NCI-H510A (cell line): ENCODE measurements at places on chromosomes 1 and 21.

GRCh38 chr1:204799630-204800029 lies 71.0 kb upstream of the NFASC start:
- DNase-seq: no peak

DNA sequence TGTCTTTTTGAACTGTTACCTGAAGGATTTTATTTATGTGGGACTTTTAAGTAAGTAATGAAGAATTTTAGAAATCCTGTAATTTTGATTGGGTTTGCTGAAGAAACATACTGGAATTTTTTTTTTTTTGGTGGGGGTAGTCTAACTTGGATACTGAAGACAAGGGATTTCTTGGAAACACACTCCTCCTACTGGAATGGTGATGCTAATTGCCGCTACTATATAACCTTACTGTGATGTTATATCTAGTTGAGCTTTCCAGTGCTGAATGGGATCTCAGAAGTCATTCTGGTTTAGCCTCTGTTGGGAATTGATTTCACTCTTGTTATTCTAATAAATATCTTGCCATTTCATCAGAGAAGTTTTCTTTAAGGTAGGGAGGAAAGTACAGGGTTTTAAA lies 8.4 kb downstream of the PPP2R5A start:
- no peak for DNase-seq

DNA sequence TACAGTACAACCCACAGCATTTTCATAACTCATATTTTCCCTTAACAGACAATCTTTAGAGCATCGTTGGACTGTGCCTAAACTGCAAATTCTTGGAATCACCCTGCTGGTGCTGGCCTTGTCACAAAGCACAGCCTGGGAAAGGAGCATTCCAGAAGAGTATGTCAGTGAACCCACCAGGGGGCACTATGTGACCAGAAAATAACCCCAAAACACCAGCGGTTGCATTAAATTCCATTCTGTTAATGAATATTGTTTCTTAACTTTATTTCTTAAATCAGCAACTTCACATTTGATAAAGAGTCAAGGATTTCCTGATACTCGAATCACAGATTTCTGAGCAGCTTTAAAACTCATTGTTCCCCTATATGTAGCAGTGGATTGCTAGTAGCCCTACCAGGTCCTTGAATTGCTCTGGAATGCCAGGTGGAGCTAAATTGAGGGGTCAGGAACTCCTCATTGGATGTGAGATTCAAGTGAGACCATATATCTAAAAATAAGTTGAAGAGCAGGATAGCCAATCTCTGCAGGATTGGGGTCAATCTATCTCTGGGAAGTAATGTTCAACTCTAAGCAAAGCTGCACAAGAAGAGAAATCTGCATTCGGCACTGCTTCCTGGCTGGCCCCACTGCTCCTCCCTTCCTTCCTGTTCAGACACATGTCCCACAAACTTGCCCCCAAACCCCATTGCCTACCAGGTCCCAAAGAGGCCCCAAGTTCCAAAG lies 12.7 kb upstream of the RAB4A start:
- DNase-seq: peak; percentile 24

- peak; percentile 37 for DNase-seq
These were observed at the start of gene LHX4 for GRCh38 chr1:180229483-180230415. TSS of gene LHX4 (plus strand) at chr1:180230264. CDS start at chr1:180230530, 266 bp downstream.

GRCh38 chr1:79005945-79006344 lies 585 bp downstream of the ADGRL4 start:
- DNase-seq: no peak

GRCh38 chr1:45863218-45863617 lies 59.8 kb downstream of the MAST2 start:
- no peak for DNase-seq

- DNase-seq: peak; percentile 18
These were observed 235.2 kb upstream of the IRF2BP2 start for GRCh38 chr1:234845097-234845660.

DNA sequence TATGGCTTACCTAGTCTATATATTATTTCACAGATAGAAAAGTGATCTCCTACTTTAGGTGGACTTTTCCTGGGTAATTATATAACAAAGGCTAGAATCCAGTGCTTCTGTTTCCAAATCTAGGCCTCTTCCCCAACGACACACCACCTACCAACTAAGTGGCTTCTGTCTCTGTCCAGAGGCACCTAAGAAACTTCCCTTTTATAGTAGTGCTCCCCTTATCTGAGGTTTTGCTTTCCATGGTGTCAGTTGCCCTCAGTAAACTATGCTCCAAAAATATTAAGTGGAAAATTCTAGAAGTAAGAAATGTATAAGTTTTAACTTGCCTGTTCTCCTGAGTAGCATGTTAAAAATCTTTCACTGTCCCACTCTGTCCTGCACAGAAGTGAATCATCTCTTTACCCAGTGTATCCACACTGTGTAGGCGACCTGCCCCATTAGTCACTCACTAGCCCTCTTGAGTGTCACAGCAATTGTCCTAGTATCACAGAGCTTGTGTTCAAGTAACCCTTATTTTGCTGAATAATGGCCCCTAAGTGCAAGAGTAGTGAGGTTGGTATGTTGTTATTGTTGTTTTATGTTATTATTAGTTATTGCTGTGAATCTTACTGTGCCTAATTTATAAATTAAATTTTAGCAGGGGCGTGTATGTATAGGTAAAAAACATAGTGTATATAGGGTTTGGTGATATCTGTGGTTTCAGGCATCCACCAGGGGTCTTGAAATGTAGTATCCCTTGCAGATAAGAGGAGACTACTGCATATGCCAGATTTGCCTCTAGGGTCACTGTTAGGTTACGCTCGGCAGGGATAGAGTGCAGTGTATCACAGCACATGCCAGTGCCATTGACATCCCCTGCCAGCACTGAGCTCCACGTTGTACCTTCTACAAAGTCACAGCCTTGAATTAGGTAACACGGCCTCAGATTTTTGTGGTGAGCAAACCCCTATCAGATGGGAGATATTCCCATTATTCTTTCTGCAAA lies 14.7 kb upstream of the CD53 start:
- DNase-seq: no peak

DNA sequence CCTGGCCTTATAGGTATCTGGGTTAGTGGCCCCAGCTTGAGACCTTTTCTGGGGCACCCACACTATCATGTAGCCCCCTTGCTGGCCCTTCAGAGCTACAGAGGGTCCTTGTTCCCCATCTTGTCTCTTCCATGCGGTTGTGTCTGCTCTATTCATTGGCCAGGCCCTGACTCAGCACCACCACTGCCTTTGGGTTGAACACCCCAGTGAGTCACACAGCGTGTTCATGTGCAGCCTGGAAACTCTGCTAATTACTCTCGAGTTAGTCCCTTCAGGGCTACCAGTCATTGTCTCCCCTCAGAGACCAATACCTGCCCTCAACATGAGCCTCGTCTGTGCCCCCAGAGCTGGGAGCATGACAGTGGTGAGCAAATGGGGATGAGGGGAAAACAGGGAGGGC lies 28.2 kb upstream of the IKBKE start:
- DNase-seq: no peak

- no peak for DNase-seq
These were observed 5.8 kb downstream of the ATP1B1 start for GRCh38 chr1:169112241-169112640.

DNA sequence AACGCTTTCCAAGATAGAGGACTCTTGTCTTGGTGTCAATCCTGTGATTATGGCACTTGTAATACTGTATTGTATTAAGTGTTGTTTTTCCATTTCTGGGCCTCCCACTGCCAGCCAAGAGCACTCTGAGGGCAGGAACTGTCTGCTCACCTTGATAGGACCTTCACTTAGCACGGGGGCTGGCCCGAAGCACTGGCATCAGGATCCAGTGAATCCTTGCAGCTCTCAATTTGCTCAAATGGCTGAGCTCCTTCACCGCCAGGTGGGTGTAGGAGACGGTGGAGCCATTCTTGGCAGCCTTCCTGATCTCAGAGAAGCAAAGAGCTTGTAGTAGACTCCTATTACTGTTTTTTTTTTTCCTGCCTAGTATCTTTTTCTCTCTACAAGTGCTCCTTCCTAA lies 17.7 kb downstream of the MECR start:
- DNase-seq: no peak

GRCh38 chr1:50358962-50359361 lies 64.3 kb downstream of the DMRTA2 start:
- DNase-seq: no peak

DNA sequence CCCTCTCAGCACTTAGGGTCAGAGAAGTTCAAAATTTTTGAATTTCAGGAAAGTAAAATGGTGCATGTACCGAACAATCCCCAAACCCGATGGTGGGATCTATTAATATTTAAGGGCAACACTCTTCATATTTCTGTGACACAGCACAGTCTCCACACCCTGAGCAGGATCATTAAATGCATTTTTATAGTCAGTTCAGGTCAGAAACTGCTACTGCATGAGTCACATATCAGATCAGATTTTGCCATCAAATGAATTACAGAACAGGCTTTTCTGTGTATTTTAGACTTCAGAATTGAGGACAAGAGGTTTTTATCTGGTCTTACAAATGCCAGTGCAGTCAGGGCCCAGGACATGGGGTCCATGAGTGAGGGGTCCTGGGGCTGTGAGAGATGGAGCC lies 79.2 kb downstream of the RIPK4 start:
- DNase-seq: no peak

DNA sequence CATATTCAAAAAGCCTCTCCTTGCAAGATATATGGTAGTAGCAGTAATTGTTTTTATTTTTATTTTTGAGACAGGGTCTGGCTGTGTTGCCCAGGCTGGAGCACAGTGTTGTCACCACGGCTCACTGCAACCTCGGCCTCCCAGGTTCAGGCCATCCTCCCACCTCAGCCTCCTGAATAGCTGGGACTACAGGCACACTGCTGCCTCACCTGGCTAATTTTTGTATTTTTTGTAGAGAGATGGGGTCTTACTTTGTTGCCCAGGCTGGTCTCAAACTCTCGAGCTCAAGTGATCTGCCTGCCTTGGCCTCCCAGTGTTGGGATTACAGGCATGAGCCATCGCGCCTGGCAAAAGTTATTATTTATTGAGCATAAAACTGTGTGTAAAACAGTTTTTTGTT lies 38.4 kb downstream of the SLC66A1 start:
- DNase-seq: no peak

GRCh38 chr21:46472246-46472645 lies 13.6 kb downstream of the DIP2A start:
- DNase-seq: no peak

GRCh38 chr21:31092832-31093625 lies 54.8 kb upstream of the KRTAP19-8 start:
- DNase-seq: no peak

- no peak for DNase-seq
These were observed 28.2 kb downstream of the GPR88 start for GRCh38 chr1:100565937-100566699.

- DNase-seq: no peak
These were observed 41.8 kb upstream of the POFUT2 start for GRCh38 chr21:45329261-45330074.

DNA sequence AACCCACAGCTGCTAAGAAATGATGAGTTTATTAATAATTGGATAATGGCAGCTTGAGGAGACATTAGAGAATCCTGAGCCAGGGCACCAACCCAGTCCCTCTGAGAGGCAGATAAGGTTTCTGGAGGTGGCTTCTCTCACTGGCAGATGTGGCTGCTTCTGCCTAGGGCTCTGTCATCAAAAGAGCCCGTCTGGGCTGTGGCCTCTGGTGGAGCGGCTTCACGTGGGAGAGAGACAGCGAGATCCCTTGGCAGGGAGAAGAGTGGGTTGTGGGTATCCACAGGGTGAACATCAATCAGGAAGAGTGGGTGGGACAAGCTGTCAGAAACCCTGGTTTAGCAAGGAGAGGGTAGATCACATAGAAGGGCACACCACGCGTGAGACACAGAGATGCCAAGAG lies 30.0 kb downstream of the VWA5B1 start:
- no peak for DNase-seq

- DNase-seq: no peak
These were observed 348.8 kb downstream of the RYR2 start for GRCh38 chr1:237390823-237391222.

DNA sequence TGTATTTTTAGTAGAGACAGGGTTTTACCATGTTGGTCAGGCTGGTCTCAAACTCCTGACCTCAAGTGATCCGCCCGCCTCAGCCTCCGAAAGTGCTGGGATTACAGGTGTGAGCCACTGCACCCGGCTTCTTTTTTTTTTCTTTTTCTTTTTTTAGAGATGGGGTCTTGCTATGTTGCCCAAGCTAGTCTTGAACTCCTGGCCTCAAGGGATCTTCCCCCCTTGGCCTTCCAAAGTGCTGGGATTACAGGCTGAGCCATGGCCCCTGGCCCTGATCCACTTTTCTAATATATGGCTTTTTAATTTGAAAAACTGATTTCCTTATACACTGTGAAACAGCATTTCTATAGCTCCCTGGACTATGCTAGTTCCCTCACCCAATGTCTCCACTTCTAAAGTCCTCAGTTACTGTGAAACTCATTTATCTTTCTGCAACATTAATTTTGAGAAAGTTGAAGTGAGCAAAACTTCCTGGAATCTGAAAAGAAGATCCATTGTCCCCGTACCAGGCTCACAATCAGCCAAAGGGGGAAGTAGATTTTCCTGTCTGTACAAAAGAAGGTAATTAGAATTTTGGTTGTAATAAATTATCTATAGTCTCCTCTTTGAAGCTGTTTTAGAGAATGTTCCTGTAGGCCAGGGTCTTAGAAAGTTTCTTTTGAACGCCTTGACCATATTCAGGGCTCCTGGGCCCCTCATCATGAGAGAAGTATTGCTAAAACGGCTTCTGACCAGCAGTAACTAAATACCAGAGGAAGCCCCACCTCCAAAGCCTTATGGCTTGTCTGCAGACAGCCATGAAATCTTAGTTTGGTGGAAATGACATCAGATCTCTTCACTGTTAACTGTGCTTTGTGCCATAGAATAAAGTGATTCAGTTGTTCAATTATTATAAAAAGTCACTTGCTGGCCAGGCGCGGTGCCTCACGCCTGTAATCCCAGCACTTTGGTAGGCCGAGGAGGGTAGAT lies 34.9 kb downstream of the DEGS1 start:
- no peak for DNase-seq

DNA sequence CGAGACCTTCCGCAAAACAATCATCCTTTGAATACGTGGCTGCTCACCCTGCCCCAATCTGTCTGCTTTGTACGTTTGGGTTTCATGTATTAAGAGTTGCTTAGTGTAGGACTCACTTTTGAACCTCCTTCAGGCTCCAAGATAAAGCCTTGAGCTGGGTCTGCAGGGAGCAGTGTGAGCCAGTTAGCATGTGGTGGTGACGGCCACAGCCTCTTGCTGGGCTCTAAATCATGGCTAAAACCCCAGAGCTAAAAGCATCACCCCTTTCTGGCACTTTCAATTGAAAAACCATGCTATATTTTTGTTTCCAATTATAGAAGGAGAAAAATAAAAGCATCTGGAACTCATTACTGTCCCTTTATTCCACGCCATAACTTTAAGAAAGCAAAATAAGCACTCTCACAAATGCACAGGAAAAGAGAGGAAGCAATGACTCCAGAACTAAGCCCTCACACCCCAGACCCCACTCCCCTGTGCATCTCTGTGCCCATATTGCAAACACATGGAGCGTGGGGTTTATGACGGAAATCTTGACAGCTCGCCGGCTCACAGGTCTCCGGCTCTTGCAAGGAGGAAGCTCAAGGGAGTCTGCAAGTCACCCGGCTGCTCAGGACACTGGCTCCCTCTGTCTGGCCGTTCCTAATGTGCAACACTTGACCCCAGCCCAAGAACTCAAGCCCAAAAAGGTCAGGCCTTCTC lies 135.5 kb downstream of the MIS18A start:
- DNase-seq: no peak

- DNase-seq: no peak
These were observed 41.6 kb downstream of the CD58 start for GRCh38 chr1:116529199-116529631.

- DNase-seq: no peak
These were observed 432.0 kb downstream of the LMO4 start for GRCh38 chr1:87760654-87761053.

GRCh38 chr1:211885747-211886522 lies 55.4 kb upstream of the LPGAT1 start:
- no peak for DNase-seq
